Hepatic stellate cell (primary cell): ENCODE measurements at places on chromosomes 6 and 20.

DNA sequence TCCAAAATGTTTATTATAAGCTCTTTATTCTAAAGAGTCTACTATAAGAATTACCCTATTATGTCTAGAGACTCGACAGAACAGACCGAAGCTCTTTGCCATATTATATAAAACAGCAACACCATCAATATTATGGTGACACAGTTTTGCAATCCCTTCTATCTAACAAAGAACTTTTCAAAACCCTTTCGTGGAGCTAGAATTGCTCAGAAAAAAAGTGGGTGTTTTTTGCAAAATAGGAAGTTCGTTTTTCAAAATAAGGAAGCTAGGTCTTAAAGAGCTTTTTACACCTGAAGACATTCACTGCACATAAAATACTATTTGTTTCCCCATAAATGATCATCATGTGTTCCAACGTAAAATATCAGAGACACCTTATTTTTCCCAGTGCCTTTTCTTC is 240.0 kb downstream of the FOXC1 start:
- no peak for DNase-seq

- no peak for DNase-seq
These were observed 72.3 kb downstream of the MACROD2 start for GRCh38 chr20:14067603-14068002.

- no peak for DNase-seq
These were observed 76.1 kb upstream of the ATXN1 start for GRCh38 chr6:16837217-16837972.

DNA sequence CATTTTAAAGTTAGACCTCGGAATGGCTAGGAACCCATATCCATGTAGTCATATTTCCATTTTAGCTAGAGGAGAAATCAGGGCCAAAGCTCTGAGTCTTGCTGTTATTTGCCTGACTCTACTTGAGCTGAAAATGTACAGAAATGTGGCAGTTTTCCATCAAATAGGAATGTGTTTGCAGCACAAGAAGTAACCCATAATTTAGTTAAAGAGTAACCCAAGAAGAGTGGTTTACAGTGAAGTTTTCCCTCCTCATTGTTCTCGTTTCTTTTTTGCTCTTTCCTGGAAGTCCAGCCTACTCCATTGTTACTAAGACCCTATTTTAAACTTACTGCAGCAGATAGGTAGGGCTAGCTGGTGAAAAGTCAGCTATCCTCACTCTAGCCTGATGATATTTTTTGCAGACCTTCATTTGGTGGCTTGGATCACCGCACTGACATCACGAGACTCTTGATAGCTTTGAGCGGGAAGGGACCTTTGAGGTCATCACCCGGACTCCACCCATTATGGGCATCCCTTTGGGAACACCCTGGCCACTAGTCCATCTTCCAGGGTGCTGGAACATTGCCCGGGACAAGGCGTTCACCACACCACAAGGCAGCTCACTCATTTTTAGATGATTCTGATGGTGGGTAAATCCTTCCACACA is 28.0 kb upstream of the ADGRF5 start:
- no peak for DNase-seq

- no peak for DNase-seq
These were observed 11.5 kb downstream of the RIOK1 start for GRCh38 chr6:7401075-7401474.

GRCh38 chr6:41602864-41603608 is 35.2 kb upstream of the MDFI start:
- DNase-seq: peak; percentile 90

GRCh38 chr6:127841811-127842210 is 59.0 kb downstream of the THEMIS start:
- DNase-seq: peak; percentile 4

DNA sequence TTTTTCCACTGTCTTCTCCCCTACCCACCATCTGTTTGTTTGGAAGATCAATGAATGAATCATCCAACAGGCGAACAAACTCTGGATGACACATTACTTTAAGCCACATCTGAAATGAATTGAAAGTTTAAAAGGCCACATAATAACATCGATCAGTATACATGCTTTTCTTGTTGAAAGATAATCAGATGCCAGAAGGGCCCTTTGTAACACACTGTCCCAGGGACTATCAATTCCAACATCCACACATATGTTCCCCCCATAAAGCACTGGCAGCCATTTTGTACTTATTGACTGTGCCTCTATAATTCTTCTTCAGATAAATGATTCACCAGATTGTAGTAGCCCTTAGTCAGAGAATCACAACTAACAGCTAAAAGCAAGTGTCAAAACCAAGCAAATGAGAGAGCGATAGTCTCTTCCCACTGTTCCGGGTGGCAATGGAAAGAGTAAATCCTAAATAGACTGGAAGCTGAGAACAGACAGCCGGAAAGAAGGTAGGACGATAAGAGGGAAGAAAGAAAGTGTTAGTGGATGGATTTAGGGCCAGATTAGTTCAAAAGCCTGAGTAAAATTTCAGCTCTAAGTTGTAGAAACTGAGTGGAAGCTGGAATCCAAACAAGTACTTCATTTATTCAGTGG is 184.9 kb upstream of the TENT5A start:
- no peak for DNase-seq

GRCh38 chr6:75968143-75968542 is 104.3 kb downstream of the IMPG1 start:
- DNase-seq: no peak

DNA sequence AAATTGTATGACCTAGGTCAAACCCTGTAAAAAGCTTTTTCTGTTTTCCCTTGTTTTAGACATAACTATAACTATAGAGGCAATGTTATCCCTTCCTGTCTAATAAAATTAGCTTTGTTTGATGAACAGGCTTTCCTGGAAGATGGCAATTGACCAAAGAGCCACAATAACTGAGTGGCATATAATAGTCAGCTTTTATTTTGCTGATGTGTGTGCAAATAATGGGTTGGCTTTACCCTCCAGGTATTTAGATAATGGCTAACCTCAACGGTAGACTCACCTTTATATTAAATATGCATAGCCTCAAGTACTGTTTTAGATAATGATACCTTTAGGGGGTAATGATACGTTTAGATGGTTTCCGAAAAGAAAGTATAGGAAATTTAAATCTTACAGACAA is 15.0 kb downstream of the TBXT start:
- DNase-seq: no peak

DNA sequence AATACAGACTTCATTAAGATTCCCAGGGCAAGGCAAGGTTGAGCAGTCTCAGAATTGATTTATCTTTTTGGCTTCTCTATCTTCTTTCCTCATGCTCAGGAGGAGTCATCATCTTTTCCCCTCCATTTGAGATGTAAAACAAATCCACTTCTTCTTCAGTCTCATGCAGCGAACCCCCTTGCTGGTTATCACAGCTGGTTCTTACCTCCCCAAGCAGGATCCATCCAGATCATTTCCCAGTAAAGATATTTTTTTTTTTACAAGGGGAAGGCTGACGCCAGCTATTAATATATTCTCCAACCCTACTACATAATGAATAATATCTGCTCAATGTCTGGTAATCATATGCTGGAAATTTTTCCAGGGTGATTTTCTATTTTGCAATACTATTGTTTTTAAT is 508.9 kb upstream of the NOX3 start:
- DNase-seq: no peak

- no peak for DNase-seq
These were observed 32.7 kb downstream of the CHMP4B start for GRCh38 chr20:33843854-33844253.
